ENCODE measurements at places on chromosomes 6 and 20.

DNA sequence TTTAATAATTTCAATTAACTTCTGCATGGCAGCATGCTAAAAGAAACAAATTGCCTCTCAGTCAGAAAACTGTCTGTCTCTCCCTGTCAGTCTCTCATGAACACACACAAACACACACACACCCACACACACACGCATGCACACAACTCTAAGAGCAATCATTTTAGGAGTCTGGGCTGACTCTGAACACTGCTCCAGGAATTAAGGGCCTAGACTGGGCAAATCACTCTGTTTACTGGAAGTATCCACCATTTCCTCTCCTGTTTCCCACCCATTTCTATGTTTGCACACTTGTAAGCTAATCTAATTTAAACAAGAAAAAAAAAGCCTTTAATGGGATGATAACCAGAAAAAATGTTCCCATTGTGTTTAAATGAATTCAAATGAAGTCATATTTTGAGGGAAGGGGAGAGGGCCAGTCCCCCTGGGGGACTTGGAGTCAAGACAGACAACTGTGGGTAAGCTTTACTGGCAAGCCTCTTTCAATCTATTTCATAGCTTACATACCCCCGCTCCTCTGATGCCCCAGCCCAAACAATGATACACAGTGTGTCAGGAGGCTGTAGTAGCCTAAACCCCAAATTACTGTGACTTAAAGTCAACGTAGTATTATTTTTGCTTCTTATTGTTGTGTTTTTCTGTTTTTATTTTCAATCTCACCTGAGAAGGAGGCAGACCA, 447.8 kb upstream of the FLRT3 start:
- DNase-seq = no peak

- no peak for DNase-seq
Measured at GRCh38 chr6:144295211-144295610, 10.1 kb downstream of the UTRN start.

- DNase-seq = no peak
Measured at GRCh38 chr20:62636446-62636845, 5.9 kb upstream of the SLCO4A1 start.

- no peak for DNase-seq
Measured at GRCh38 chr6:122049341-122049740, 350.1 kb upstream of the HSF2 start.

- no peak for DNase-seq
Measured at GRCh38 chr6:82085701-82086100, 161.8 kb downstream of the IBTK start.

DNA sequence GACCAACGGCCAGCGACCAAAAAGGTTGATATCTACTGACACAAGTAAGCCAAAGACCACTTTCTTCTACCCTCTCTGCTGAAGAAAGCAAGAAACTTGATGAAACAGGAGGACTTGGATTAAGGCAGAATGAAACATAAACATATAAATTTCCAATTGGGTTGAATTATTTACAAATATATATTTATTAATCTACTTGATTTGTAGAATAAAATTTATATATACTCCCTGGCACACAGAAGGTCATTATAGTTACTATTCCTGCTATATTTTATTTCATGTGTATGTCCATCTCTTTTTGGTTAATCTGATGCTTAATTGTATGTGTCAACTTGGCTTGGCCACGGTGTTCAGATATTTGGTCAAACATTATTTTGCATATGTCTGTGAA, 4.2 kb upstream of the ADGRG6 start:
- DNase-seq = no peak
